ENCODE measurements at places on chromosomes 4 and X.

- DNase-seq = no peak
Observed at GRCh38 chr4:1207157-1207470, 34.7 kb upstream of the SPON2 start.

DNA sequence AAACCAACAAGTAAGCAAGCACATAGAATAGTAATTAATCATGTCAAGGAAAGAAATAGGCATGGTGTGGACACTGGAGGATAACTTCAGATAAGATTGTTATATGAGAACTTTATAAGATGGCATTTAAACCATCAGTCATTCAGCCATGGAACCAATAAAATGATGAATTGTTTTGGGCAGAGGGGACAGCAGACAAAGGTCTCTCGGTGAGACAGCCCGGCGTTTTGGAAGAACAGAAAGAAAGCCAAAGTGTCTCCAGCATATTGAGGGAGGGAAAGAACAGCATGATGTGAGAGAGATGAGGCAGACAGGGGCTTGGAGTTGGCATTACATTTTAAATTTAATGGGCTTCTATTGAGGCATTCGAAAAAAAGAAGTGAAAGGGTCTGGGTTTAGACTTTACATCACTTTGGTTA, 883 bp upstream of the PPM1K start:
- no peak for DNase-seq

- no peak for DNase-seq
Observed at GRCh38 chr4:25842229-25842845, 20.5 kb downstream of the SEL1L3 start.

- no peak for DNase-seq
Observed at GRCh38 chrX:79325263-79325958, 41.7 kb downstream of the ITM2A start.

GRCh38 chr4:99722725-99723124, 65.1 kb upstream of the C4orf54 start:
- DNase-seq = no peak

DNA sequence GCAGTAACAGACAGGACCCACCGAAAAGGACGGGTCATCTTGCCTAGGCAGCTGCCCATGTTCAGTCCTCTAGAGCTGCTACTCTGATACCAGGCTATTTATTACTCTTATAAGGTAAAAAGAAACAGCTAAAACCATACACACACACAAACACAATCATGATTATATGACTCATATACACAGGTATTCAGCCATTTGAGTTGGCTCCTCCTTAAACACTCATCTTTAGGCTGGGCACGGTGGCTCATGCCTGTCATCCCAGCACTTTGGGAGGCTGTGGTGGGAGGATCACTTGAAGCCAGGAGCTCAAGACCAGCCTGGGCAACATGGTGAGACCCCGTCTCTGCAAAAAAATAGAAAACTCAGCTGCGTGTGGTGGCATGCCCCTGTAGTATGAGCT, 76.6 kb downstream of the F11 start:
- no peak for DNase-seq

DNA sequence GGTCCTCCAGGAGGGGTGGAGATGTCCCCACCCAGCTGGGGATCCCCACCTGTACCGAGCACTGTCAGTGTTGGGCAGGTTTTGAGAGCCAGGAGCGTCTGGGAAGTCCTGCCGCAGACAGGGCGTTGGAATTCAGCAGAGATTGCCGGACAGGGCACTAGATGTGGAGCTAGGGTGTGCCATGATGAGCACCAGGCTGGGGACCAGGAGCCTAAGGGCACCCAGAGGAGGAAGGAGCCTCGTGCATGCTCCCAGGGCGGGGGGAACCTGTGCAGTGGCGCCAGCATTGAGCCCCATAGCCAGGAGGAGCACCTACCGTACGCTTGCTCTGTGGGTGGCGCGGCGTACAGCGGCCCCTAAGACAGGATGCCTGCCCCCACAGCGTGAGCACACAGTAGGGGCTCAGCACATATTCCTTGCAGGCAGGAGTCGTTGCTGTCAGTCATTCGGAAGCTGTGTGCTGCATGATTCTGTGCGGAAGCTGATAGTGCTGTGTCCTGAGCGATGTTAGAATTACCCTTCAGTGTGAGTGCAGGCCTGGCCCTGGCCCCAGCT, 18.8 kb upstream of the TADA2B start:
- no peak for DNase-seq

GRCh38 chrX:65866773-65867172, 173.1 kb downstream of the VSIG4 start:
- DNase-seq = no peak

GRCh38 chr4:182337366-182337765, 94.2 kb downstream of the TENM3 start:
- no peak for DNase-seq

GRCh38 chr4:73704314-73705055, 35.9 kb upstream of the CXCL8 start:
- no peak for DNase-seq

- peak; percentile 66 for DNase-seq
Observed at GRCh38 chr4:21470535-21470934, 478.0 kb downstream of the KCNIP4 start.

- no peak for DNase-seq
Observed at GRCh38 chr4:85761803-85762528, 287.0 kb downstream of the ARHGAP24 start.

GRCh38 chrX:45166781-45167180, 33.9 kb downstream of the DIPK2B start:
- DNase-seq = no peak

DNA sequence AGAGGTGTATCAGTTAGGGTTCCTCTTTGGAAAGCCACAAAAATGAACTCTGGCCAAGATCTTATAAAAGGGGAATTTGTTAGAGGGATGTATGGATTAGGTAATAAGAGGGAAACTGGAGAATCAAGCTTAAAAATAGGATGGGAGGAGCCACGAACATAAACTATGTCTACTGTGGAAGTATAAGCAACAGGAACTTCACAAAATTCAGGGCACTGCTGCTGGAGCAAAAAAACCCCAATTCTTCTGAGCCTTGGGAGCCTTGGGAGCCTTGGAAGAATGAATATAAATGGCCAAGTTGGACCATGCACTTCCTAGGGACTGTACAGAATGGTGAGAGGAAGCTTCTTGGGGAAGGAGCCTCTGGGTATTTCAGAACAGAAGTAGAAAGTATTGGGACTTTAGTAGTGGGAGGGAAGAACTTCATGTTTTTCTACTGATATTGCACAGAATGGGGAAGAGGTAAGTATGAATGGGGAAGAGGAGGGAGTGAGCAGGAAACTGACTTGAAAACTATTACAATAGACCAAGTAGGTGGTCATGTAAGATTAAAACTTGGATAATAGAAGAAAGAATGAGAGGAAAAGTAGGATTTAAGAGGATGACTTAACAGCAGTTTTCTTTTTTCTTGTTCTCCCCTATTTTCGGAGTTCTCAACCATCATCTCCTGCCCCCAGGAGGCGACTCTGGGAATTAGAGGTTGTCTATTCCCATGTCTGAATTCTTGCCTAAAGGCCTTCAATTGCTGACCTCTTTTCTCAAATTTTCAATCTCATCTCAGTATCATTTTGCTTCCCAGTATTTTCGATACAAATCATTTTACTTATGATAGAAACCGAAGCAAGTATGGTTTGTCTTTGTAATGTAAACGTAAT, 44.4 kb upstream of the TAPT1 start:
- no peak for DNase-seq

DNA sequence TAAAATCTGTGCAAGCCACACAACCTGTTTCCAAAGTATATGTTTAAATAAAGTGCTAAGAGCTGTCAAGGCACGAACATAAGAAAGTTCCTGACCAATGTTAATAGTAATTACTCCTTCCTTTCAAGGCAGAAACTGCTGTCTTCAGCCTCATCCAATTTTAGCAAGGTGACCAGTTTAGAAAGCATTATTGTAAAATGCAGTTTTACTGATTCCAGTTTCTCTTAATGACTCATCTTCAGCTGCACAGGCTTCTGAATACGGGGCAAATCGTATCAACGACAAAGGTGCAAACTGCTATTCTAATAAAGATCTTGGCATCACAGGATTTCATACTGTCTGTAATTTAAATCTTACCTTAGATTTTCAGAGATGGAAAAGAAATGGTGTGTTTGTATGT, 87.5 kb downstream of the PPP3CA start:
- DNase-seq = no peak

DNA sequence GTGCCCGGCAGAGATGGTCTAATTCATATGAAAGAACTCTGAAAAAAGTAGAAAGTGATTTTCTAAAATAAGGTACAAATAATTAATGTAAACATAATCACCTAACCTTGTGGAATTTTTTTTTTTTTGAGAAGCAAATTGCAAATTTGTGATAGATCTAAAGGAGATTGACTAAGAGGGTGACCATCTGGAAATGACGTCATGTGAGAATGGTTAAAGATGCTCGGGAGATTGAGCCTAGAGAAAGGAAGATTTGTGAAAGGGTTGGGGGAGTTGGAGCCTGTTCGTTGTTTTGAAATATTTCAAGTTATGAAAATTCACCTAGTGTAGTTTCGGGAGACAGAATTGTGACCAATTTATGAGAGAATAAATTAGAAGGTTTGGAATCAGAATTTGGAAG, 115.7 kb upstream of the ANK2 start:
- no peak for DNase-seq

DNA sequence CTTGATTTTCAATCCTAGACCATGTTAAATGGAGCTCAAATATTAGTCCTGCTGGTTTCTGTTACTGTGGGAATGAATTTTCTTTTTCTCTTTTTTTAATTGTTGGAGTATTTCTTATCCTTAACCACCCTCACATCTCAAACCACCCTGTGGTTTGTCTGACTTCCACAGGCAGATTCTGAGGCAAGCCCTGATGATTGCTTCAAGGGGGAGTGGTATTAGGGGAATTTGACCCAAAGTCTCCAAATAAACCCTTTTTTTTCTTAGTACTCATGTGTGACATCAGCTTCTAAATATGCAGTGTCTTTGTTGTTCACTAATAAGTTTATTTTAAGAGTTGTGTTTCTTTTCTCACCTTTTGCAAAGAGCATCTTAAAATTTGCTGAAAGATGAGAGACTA, 810.3 kb downstream of the IL1RAPL1 start:
- DNase-seq = no peak

- DNase-seq = no peak
Observed at GRCh38 chrX:9501362-9501761, 36.5 kb downstream of the TBL1X start.

All from NCI-H1092 (cell line).